Ecto neural progenitor cell (in vitro differentiated cells): ENCODE measurements at places on chromosomes 1 and 21.

- DNase-seq, result no peak
Observed at GRCh38 chr21:41707960-41708330, 58.9 kb downstream of the RIPK4 start.

GRCh38 chr21:15978215-15978738 lies 248.5 kb downstream of the USP25 start:
- no peak for DNase-seq

DNA sequence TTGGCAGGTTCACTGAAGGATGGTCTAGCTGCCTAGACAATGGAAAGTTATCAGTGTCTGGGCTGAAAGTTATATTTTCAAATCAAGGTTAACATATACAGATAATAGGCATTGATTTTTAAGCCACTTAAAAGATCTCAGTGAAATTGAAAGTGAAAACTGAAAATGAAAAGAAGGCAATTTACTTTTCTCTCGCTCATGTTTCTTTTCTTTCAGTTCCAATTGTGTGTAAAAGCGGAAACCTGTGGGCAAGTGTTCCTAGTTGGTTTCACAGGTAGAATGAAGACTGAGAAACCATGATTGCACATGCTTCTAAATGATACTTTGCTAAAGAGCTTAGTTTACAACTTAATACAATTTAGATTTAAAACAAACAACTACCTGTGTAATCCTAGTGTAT lies 383.7 kb downstream of the ZP4 start:
- DNase-seq, result no peak

GRCh38 chr1:28775121-28775942 lies 36.6 kb upstream of the OPRD1 start:
- DNase-seq, result peak; percentile 79

DNA sequence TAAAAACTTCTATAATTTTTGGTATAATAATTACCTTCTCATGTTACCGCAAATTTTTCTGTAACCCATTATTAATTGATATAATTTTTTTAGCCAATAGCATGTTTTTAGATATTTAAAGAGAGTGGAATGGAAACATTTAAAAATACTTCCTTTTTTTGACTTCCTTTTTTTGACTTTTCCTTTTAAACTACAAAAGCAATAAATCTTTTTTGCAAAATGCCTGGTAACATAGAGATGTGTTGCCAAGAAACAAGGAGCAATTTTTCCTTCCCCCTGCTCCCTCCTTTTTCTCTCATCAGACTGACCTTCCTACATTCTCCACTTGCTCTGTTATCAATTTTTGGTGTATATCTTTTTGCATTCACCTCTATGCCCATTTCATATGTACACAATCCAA lies 666.2 kb downstream of the ADGRL2 start:
- DNase-seq, result no peak
